Fibroblast of skin of left quadriceps (primary cell): ENCODE measurements at places on chromosomes 6 and 20.

GRCh38 chr20:41649489-41649888, 31.3 kb upstream of the CHD6 start:
- DNase-seq = no peak

DNA sequence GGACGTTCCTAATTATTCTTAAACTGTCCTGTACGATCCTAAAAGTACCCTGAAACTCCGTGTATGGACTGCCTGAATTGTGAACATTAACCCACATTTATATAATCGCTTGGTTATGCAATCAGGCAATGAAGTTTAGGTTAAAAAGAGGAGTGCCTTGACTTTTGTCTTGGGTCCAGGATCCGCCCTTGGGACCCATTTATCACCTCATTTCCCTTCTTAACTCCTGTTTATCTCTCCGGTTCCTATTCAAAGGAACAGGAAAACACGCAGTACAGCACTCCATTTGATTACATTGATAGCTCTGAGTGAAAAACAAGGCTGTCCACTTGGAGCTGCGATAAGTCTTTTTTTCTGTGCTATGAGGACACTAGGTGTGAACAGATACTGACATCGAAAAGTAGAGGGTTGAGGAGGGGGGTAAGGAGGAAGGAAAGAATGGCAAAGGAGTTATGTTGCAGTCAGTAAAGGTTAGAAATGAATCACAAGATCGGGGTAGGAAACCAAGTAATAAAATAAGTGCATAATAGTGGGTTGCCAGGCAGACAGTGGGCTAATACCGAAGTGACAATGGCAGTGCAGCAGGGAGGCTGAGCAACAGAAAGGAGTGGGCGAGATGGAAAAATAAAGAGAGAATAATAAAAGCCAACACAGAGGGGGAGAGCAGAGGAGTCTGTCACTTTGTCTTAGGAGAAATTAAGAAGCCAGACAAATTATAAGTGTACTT, 15.9 kb upstream of the PCK1 start:
- DNase-seq = no peak

DNA sequence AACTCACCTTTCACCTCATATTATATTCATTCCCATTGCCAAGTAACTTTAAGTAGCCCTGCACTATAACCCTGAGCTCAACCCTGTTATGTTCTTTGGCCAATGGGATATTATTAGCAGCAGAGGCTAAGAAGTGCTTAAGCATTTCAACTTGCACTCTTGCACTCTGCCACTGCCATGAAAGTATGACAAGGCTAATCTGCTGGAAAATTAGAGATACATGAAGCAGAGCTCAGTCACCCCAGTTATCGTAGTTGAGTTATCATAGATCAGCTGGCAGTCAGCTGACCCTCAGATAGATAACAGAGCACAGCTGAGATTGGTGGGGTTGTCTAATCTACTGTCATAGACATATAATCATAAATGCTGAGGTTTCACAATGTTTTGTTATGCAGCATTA, 209.4 kb upstream of the RUNX2 start:
- DNase-seq = no peak

GRCh38 chr6:107513214-107513613, 23.3 kb downstream of the SOBP start:
- DNase-seq = no peak
